GF-D8 (cell line): ENCODE measurements at places on chromosomes 1 and 21.

DNA sequence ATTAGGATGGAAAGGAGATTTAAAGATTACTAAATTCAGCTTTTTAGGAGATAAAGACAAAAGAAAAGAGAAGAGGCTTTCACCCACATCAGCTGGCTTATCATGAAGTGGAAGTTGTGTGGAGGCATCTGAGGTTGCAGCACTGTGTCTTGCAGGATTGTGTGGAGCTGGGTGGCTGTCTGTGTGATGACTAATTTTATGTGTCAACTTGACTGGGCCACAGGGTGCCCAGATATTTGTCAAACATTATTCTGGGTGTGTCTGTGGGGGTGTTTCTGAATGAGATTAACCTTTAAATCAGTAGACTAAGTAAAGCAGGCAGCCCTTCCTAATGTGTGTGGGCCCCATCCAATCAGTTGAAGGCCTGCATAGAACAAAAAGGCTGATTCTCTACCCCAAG lies 3.9 kb downstream of the KCNA10 start:
- DNase-seq = no peak

- no peak for DNase-seq
Observed at GRCh38 chr1:100321506-100321905, 30.8 kb upstream of the CDC14A start.

- no peak for DNase-seq
Observed at GRCh38 chr1:168865850-168866620, 137.0 kb upstream of the DPT start.

DNA sequence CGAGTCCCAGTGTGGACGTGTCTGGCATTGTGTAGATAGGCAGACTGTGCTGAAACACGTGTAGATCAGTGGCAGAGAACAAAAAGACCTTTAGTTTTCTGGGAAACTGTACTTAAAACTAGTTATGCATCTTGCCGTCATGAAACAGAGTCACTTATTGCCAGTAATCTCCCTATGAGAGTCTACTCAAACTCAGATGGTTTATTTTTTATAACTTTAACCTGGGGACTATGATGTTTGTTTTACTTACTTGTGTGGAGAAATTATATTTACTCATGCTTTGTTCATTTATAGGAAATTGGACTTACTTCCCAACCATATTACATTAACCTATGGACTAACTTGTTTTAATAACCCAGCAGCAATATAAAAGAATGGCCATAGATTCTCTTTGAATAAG lies 54.1 kb upstream of the ABCG1 start:
- no peak for DNase-seq

DNA sequence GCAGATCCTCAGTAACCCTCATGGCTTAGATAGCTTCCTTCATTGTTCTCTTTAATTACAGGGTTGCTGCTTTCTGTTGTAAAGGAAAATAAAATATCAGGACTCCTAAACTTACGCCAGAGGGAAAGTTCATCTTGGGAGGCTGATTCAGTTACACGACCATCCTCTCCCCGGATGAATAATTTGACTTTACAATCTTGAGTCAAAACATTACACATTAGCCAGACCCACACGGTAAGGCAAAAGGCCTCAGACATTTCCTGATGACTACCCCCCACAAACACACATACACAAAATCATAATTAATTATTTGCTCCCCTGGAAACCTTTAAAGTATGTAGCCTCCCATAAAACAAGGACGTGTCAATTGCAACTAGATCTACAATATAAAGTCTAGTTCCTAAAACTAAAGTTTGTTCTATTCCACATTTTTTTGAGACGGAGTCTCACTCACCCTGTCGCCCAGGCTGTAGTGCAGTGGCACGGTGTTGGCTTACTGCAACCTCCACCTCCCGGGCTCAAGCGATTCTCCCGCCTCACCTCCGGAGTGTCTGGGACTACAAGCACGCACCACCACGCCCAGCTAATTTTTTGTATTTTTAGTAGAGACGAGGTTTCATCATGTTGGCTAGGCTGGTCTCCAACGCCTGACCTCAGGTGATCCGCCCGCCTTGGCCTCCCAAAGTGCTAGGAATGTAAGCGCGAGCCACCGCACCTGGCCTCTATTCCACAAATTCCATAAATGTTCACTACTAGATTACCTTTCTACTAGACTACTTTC lies 830 bp upstream of the PRDX1 start:
- DNase-seq = no peak

DNA sequence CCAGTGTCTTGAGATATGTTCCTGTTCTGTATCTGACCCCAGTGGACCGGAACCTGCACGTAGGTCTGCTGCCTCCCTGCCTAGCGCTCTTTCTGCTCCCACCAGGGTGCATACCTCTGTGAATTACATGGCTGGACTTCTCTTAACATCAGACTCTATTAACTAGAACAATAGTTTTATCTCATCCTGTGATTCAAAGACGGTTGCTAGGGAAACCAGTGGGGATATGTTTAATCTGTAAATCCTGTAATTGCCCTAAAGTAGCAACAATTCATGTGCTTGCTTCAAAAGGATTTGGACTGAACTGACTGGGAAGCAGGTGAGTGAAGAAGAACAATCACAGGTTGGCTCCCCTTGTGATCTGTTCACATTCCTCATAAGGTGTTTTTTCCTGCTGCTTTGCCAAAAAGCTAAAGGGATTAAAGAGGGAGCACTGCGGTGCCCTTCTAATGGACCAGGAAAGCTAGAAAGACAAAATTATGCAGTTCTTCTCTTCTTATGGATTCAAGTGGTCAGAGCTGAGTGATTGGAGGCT lies 52.7 kb upstream of the DIRAS3 start:
- no peak for DNase-seq

DNA sequence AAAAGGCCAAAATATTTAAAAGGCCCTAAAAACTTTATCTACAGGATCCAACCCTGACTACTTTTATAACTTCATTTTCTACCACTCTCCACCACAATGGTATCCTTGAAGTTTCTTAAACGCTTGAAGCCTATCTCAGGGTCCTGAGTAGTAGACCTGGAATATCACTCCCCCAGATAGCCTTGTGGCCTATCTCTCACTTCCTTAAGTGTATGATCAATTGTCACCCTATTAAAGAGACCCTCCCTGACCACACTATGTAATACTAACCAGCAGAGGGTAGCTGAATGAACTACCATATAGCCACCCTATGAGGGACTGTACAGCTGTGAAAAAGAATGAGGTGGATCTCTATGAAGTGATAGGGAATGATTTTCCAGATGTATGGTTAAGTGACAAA lies 5.6 kb downstream of the CD58 start:
- no peak for DNase-seq

DNA sequence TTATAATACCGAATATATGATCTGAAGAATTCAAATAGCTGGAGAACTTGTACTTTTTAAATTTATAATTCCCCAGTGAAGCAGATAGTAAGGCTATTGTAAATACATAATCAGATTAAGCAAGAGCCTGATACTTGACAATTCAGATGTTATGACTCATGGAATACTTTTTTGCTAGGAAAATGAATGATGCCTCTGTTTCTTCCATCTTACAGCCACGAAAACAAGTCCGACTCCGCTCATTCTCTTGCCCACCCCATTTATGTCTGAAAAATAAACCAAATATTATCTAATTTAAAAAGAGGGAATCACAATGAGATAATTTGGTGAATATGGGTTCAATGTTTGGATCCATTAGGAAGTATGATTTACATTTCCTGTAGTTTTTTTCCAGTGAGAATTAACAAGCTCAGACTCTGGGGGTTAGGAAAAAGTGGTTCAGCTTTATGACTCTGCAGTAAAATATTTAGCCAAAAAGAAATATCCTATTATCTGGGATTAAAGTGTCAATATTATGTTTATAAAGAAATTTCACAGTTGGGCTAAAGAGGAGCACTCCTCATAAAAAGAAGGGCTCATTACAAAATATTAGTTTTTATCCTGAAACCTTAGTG lies 50.4 kb upstream of the DAB1 start:
- DNase-seq = no peak

DNA sequence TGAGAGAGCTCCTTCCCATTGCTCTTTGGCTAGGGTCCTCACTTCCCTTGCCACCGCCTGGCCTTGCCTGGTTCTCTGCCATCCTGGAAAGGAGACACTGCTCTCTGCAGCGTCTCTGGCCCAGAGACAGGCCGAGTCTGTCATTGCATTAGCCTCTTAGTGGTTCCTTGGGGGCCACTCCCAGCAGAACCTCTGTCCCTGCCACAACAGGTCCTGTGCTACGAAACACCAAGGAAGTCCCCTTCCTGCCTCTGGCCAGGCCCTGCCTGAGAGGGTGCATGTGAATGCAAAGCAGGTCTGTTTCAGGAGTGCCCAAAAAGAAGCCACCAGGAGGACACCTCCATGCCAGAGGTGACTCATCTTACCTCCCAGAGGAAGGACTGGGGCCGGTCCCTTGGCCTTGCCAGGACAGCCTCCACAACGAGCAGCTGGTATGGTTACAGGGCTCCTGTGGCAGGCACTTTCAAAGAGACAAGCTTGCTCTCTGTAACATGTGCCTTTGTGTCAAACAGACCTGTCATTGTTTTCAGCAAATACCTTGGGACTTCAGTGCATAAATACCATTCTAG lies 59.6 kb downstream of the VPS26C start:
- peak; percentile 50 for DNase-seq

DNA sequence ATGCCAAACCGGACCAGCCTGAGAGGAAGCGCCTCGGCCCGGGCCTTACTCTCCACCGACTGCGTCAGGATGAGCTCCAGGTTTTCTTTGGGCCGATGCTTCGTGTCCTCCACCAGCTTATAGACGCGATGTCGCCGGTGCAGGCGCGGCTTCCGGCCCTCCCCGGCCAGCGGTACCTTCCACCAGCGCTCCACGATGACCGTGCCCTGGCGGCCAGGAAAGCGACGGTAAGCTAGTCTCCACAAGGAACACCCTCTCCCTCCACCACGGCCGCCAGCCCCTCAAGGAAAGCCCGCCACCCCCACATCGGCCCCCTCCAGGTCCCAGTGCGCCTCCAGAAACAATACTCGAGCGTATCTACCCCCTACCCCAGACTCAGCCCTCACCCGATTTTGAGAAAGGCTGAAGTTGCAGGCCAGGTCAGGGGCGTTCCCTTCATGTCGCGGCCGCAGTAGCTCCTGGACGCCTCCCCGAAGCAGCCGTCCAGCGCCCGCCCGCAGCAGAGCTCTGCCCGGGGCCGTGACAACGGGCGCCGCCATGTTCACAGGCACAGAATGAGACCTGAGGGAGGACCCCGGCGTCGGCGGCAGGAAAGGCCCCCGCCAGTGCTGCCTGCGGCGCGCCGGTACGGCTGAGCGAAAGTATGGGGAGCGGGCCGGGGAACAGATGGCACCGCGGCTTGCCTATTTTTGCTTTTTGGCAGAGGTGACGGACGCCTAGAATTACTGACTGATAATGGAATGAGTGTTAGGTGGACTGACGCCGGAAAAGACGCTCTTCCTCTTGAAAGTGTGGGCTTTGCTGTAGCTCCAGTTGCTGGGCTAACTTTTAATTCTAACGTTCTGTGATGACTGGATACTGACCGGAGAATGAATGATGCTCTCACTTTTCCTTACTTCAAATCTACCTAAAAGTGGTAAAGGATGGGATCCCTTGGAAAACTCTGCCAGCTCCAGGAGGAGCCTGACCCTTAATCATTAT lies at the start of gene MRPL9:
Gene MRPL9, minus strand, starts transcription at position 556 of the 981 bp plus-strand sequence. Its CDS starts 17 bp downstream, at position 539.
- peak; percentile 48 for DNase-seq

DNA sequence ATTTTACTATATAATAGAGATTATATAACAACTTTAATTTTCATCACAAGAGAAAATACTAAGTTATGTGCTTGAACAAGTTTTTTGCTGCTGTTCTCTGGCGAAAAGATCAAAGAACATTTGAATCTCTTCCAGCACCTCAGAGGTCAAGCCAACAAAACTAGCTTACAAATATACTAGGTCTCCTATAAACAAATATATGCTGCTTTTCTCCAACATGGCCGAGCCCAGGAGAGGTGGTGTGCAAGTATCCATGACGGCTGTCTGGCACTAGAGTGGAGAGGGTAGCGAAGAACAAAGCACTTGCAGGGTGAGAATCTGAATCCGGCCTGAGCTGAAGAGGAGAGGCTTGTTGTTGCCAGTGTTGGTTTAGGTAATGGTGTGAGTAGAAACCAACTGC lies 7.5 kb upstream of the FMO3 start:
- no peak for DNase-seq

DNA sequence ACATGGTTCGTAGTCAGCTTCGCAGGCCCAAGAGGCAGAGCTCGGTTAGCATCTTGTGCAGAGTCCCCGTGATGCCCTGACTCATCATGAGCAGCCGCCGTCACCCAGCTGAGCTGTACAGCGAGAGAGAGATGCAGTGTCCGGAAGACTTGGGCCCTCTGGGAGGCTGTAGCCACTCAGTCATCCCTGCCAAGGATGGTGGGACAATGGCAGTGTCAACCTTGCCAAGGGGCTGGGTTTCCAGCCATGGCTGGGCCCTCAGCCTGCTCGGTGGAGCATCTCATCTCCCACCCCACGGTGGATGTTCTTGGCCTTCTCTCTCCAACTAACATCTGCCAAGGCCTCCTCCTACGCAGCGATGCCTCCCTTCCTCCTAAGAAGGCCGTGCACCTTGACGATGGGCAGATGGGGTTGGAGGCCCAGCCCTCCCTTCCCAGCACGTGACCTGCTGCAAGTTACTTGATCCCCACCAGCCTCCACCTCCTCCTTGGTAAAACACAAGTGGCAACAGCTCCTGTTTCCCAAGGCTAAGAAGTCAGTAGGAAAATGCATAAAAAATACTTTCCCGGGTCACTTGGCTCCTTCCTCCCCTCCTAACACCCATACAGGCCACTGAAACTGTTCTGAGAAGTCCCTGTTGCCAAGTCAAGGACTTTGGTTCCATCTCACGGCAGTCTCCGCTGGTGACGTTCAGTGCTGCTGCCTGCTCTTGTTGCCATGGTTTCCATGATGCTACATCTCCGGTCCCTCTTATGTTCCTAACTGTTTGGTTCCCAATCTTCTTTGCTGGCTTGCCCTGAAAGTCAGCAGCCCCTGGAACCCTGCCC lies 384.7 kb upstream of the VAMP3 start:
- DNase-seq = no peak

GRCh38 chr1:192485692-192486436 lies 89.7 kb upstream of the RGS1 start:
- no peak for DNase-seq

- DNase-seq = no peak
Observed at GRCh38 chr1:212597487-212597886, 11.1 kb upstream of the ATF3 start.

GRCh38 chr1:232657426-232658005 lies 27.6 kb upstream of the SIPA1L2 start:
- DNase-seq = no peak

DNA sequence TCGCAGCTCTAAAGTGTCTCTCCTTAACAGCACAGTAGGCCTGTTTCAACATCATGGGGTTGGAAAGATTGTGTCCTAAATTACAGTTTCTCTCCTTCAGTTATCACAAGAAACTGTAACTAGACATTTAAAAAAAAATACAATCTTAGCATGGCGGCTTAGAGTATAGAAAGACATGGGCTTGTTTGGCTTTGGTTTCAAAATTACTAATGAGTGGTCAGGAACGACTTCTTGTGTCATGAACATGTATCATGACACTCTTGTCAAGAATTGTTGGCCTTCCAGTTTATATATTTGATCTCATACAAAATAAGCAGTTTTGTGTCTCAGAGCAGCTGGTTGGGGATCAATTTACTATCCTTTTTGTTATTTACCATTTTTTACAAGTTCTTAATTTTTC lies 2.1 kb downstream of the GJA8 start:
- no peak for DNase-seq
